ENCODE measurements at places on chromosomes 3 and 15.
A peak's percentile ranks its signal among the peaks of the same experiment; 100 is the strongest.

DNA sequence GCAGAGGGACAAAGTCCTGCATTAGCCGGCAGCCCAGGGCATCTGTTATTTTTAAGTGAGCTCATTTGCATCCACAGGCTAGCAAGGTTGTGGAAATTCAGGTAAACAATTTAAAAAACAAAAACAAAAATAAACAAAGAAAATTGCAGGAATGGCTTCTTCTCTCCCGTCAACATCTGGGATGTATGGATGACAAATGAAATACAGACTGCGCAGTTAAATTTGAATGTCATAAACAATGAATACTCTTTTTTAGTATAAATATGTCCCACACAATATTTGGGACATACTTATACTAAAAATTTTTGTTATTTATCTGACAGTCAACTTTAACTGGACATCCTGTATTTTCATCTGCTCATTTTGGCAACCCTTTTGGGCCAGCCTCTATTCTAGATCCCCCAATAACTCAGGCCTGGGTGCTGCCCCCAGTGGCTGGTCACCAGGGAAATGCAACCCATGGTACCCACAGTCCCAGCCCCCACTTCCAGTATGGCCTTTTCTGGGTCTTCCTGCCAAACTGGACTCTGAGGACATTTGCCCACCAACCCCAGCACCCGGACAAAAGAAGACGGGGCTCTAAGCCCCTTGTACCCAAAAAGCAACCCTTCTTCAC lies 12.7 kb downstream of the GRM2 start:
- DNase-seq: no peak

GRCh38 chr3:138768125-138768524 lies 66.6 kb downstream of the PIK3CB start:
- no peak for DNase-seq

DNA sequence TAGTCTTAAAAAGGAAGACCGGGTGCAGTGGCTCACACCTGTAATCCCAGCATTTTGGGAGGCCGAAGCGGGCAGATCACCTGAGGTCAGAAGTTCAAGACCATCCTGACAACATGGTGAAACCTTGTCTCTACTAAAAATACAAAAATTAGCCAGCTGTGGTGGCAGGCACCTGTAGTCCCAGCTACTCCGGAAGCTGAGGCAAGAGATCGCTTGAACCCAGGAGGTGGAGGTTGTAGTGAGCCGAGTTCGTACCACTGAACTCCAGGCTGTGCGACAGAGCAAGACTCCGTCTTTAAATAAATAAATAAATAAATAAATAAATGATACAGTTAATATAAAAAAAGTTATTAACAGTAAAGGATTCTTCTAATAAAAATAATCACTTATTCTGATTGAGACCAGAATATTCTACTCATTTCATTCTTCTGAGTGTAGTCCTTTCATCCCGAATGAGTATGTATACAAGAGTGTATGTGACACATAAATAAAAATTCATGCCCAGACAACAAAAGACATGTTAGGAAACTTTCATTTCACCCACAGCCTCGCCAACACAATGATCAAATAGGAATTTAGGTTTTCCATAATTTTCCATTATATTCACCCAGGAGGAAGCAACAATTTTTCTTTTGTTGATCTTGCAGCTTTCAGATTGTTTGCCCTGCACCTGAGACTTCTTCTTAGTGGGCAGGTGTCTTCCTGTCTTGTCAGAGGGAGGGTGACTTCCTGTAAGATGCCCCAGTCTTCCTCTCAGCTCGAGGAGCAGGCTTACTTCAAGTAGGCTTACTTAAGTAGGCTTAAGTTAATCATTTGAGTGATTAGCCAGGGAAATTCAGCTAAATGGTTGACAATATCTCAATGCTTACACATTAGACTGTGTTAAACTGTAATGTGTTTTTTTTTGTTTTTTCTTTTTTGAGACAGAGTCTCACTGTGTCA lies 7.8 kb upstream of the NUP210 start:
- DNase-seq: no peak

- no peak for DNase-seq
Observed at GRCh38 chr3:62143843-62144450, 229.4 kb downstream of the FEZF2 start.

DNA sequence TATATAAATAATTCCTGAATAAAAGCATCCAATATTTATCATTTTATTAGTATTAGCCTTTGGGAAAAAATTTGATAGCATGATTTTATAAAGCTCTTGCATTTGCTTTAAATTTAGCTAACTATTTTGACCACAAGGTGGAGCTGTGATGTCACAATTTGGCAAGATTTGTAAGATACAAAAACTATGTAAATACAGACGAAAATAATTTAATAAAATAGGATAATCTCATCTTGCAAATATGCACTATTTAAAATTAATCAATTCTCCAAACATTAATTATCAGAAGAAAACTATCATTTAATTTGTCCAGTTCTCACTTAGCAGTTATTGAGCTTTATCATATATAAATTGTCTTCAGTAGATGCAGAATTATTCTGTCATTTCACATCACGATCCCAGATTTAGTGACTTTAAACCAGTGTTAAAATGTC lies 95.4 kb downstream of the PLOD2 start:
- peak; percentile 75 for DNase-seq

GRCh38 chr15:43985976-43986680 lies 159.3 kb downstream of the WDR76 start:
- no peak for DNase-seq

DNA sequence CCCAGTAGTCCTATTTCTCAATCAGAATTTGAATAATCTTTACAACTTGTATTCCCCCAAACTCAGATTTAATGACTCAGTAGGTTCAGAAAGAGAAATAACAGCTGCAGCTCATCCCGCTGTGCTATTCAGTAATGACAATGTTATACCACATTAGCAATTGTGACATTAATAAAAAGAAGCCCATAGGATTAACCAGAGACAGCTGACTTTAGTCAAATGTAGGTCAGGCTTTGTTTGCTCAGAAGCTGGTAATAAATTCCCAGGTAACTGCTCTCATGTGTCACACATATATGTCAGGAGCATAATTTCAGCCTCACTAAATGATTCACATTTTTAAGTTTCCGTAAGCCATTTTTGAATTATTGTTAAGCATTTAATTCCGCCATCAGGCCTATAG lies 222.0 kb upstream of the UBE2E2 start:
- no peak for DNase-seq

GRCh38 chr15:82710208-82710555 lies 507 bp upstream of the AP3B2 start:
- DNase-seq: no peak

GRCh38 chr3:161510510-161511260 lies 14.1 kb downstream of the OTOL1 start:
- peak; percentile 20 for DNase-seq

- no peak for DNase-seq
Observed at GRCh38 chr3:193641440-193641775, 48.4 kb downstream of the OPA1 start.

- no peak for DNase-seq
Observed at GRCh38 chr3:123448536-123449101, at the start of gene ADCY5. ADCY5 (minus strand) TSS chr3:123449090; CDS start chr3:123448545, 545 bp downstream.

- DNase-seq: no peak
Observed at GRCh38 chr3:88301996-88302393, 152.2 kb downstream of the C3orf38 start.

DNA sequence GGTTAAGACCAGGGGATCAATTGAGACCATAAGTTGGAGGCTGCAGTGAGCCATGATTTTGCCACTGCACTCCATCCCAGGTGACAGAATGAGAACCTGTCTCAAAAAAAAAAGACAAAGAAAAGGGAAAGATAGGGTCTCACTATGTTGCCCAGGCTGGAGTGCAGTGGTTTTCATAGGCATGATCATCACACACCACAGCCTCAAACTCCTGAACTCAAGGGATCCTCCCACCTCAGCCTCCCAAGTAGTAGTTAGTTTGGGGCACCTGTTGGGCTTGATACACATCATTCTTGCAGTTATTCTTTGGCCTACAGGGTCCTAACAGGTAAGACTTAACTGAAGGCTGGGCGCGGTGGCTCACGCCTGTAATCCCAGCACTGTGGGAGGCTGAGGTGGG lies 42.1 kb downstream of the UBXN7 start:
- DNase-seq: no peak

- DNase-seq: peak; percentile 65
Observed at GRCh38 chr3:113287803-113288648, 76.7 kb downstream of the BOC start.

GRCh38 chr15:77599899-77600298 lies 32.8 kb downstream of the LINGO1 start:
- peak; percentile 97 for DNase-seq

DNA sequence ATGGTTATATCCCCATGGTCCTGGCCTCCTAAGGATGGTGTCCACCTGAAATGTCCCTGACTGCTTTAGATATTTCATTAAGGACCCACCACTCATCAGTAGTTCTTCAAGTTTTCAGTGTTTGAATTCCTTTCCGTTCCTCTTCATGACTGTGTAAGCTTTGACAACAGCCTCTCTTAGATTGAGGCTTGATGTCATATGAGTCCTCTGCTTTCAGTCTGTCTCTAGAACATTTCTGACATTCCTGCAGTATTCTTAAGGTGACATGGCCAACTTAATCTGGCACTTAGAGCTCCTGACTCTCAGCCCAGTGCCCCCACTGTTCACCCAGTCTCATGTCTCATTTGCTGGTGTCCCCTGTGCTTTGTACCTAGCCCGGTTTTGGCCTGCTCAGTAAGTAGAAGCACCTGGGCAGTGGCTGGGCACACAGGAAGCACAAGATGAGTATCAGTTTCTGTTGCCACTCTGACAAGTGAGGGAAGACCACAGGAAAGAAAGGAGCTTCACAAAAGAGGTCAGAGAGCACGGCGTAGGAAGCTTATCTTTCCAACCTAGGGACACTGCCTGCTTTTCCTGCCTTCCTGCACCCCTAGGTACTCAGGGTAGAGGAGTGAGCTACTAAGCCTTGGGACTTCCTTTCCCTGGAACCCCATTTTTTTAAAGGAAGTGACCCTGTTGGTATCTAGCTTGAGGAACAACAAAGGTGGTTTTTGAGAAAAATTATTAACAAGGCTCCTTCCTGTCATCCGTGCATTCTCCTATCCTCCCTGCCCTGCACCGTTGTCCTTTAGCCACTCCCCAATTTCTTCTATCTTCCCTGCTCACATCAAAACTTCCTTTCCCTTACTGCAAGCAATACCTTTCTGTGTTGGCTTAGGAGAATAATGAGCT lies 103.1 kb downstream of the KLHL25 start:
- DNase-seq: no peak

GRCh38 chr3:157467200-157467599 lies 30.6 kb downstream of the PTX3 start:
- DNase-seq: no peak

GRCh38 chr15:67254238-67255175 lies at the start of the genes AAGAB and IQCH:
AAGAB (minus strand) TSS chr15:67254661; CDS start chr15:67254631, 30 bp downstream.
IQCH (plus strand) TSS chr15:67254786; CDS start chr15:67254897, 111 bp downstream.
- peak; percentile 91 for DNase-seq

DNA sequence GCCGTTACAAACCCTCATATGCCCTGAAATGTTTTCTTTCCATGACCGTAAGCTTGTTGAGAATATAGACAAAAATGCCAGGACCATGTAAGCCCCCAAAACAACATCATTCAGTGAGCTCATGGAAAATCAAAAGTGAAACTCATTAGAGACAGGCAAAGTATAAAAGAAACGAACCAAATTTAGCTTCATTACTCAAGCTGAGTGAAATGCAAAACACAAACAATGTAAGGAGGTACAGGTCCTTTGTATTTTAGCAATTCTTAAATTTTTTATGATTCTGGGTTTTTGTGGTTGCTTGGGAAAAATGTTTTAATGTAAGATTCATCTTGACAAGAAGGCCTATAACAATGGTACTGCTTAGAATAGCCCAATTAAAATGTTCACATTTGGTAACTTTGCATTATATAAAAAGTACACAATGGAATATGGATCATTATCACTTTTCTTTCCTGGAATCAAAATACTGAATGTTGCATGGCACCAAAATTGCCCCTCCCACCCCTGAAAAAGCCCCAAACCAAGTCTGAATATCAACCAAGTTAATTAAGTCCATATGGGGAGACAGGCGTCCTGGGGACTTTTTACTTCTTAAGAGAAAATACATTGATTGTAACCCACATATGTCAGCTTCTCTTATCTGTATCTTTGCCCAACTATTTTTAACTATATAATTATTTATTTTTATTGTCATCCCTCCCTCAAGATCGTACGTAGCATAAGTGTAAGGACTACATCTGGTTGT lies 247.7 kb upstream of the CDIN1 start:
- DNase-seq: no peak

DNA sequence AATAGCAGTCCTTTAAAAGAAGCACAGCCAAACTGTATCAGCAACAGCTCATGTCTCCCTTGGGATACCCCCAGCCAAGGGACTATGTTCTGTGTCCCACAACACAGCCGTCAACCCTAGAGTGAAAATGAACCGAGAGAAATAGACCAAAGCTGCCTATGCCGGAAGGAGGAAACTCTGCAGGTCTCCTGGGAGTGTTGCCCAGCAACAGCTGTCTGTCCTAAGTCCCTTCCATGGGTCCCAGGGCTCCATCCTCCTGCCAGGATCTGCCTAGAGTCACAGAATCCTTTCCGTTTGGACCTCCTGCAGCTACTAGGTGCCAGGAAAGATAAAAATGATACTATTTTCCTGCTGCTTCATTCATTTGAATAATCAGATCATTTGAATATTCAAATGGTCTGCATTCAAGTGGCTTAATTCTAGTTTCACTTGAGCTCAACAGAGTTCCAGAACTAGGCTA lies 53.1 kb downstream of the TRANK1 start:
- no peak for DNase-seq

GRCh38 chr3:140093742-140094141 lies 158.8 kb downstream of the CLSTN2 start:
- DNase-seq: no peak

DNA sequence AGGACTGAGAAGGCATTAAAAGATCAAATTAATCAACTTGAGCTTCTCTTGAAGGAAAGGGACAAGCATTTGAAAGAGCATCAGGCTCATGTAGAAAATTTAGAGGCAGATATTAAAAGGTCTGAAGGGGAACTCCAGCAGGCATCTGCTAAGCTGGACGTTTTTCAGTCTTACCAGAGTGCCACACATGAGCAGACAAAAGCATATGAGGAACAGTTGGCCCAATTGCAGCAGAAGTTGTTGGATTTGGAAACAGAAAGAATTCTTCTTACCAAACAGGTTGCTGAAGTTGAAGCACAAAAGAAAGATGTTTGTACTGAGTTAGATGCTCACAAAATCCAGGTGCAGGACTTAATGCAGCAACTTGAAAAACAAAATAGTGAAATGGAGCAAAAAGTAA lies 149.7 kb upstream of the LRRFIP2 start:
- no peak for DNase-seq

DNA sequence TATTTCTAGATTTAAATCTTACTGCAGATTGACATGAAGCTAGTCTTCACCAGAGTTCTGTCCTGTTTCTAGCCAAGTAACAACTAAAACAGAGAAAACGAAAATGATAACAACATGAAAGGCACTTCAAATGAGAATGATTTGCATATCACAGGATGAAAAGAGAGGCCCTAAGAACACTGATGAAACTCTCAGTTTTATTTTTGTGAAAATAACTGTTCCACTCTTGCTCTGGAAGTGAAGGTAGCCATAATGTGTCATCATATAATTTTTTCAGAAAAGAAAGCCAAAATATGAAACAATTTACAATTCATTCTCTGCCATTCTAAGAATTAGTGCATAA lies 274.4 kb downstream of the ADAMTSL3 start:
- no peak for DNase-seq

Data from NCI-H1436 (cell line).